Uterus (tissue), 4 donors: ENCODE measurements at places on chromosomes 3 and 15.

DNA sequence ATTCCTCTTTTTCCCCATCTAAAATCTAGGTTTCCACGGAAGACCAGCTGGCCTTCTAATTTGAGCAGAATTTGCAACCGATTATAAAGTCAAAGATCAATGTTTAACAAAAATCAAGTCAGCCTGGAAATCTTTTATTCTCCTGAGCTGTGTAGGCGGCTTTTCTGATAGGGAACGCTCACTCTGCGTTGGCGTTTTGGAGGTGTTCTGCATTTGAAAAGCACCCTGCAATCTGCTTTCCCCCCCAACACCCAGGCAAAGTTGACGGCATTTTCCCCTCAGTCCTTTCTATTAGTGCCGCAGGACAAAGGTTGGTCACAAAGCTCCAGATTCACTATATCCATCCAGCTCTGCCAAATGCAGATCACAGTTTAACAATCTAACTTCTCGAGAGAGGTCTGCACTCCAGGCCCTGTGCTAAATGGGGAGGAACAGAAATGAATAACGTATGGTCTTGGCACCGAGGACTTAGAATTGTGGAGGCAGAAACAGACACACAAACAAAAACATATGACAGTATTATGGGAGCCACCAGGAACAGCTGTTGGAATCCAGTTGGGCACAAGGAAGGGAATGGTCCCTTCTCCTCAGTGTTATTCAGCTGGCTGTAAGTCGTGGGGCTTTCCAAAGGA is 50.4 kb upstream of the LARS2 start:
- DNase-seq = no peak

GRCh38 chr3:140585828-140586227 is 92.0 kb upstream of the TRIM42 start:
- no peak for DNase-seq

DNA sequence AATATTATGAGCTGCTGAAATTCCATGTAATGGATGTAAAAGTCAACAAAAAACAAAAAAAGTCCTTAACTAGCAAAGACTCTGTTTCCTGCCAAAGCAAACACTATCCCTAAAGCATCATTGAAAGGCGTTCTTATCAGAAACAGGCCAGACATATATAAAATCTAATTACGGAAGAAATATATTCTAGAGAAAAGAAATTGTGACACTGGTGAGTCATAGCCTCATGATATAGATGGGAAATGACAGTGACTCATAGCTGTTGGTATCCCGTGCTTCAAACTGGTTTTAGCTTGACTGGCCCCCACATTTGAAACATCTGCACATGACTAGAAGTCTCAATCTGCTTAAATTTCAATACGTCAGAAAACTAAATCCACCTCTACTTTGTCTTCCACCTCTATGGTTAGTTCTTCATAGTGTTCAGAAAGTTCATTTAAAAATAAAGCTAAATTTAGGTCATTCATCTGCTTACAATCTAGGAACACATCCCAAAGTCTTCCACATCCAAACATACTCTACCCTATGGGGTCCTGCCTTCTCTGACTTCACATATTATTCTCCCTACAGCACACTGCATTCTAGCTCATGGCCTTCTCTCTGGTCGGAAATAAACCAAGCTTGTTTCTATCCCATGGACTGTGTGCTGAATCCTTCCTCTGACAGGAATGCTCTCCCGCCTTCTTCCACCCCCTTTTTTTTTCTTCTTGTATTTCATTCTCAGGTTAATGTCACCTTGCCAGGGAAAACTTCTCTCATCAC is 456.3 kb upstream of the ARRDC4 start:
- no peak for DNase-seq

- DNase-seq = no peak
These were observed 43.0 kb downstream of the CD200R1 start for GRCh38 chr3:112931736-112932521.

DNA sequence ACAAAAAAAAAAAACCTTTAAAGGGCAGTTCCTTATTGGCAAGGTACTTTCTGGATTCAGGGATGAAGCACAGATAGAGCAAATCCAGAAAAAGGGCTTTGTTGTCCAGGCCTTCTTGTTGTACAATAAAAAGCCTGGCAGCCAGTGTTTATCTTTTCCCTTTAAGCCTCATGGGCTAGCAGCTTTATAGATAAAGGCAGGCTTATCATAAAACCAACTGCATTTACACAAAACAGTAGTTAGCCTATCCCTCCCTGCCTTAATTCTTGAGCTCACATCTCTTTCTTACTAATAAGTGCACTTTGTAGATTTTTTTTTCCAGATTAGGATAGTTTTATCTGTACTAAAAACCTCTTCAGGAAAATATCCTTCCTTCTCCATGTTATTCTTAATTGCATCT is 662.8 kb upstream of the CCDC54 start:
- DNase-seq = no peak

GRCh38 chr15:65318870-65319356 is 14.4 kb downstream of the RNU5B-1 start:
- DNase-seq = peak; percentile 77

DNA sequence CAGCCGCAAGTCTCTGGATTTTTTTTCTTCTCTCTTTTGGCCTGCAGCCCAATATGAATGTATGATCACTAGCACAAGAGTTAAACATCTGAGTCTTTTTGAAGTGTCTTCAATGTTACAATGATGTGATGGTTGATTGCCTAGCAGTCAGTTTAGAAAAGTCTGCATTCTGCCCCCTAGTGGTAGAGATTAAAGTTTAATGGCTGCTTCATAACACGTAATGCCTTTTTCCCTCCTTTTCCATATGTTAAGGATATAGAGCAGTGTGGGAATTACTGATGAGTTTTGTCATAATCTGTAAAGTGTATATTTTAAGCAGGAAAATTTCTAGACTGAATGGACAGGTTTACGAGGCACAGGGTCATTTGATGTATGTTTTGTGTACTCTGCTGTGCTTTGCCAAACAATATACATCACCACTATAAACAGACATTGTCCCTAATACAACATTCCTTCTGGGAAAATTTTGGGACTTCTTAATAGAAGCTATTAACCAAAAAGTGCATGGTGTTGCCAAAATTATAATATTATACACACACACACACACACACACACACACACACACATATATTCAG is 1038.5 kb upstream of the NR2F2 start:
- no peak for DNase-seq
